ENCODE measurements at places on chromosomes 12 and 14.

DNA sequence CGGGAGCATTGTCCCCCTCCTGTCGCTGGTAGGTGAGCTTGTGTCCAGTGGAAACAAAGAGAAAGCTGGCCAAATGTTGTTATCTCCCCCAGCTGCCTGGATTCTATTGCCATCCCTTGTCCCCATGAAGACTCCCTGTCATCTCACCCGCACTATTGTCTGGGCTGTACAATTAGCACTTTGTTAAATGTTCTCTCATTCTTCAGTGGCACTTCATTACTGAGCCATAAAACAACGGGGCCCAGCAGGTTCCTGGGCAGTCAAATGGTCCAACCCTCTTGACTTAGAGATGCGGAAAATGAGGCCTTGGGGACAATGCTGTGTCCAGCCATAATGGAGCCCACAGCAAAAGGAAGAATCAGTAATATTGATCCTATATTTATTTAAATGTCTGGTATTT is 13.2 kb upstream of the COL2A1 start:
- no peak for DNase-seq

DNA sequence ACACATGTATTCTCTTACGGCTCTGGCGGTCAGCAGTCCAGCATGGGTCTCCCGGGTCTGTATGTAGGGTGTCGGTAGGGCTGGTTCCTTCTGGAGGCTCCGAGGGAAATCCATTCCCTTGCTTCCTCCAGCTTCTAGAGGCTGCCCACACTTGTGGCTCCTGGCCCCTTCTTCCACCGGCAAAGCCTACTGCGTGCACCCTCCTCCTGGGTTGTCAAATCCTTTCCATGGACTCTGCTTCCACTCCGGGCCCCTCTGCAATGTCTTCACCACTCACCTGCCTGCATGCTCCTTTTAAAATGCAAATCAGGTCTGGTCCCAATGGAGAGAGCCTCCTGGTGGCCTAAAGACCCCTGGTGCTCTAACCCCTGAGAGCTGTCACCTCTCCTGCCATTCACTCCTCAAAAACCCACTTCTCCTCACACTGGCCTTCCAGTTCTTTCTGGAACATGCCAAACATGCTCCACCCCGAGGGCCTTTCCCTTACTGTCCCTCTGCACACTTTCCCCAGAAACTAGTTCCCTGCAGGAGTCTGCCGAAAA is 108.5 kb downstream of the DICER1 start:
- DNase-seq: no peak

- no peak for DNase-seq
These were observed 14.7 kb downstream of the PTPRO start for GRCh38 chr12:15336768-15337553.

DNA sequence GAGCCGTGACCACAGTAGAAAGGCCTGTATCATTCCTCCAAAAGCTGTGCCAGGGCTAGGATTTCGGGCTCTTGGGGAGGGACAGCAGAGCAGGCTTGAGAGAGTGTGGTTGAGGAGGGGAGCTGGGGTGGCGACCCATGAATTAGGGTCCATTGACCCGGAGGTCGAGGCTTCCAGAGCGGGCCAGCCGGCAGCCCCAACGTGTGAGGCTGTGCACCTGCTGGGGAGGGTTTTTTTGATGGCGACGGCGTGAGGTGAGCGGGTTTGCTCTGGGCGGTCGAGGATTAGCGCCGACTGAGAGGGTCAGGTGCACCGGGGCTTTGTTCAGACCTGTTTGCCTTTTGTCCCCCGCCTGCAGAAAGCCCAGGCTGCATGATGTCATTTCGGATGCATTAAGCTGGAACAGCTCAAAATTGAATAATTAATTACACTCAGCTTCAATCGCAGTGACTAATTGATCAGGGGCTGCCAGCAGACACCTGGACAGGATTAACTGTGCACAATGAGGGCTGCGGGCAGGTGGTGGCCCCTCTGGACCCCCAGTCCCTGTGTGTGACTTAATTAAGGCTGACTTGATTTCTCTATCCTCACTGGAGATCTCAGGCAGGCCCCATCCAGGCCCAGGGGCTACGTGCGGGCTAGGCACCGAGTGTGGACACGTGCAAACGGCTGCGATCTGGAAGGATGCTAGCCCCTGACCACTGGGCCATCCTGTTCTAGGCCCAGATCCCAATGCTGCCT is 42.1 kb upstream of the MEG3 start:
- no peak for DNase-seq

DNA sequence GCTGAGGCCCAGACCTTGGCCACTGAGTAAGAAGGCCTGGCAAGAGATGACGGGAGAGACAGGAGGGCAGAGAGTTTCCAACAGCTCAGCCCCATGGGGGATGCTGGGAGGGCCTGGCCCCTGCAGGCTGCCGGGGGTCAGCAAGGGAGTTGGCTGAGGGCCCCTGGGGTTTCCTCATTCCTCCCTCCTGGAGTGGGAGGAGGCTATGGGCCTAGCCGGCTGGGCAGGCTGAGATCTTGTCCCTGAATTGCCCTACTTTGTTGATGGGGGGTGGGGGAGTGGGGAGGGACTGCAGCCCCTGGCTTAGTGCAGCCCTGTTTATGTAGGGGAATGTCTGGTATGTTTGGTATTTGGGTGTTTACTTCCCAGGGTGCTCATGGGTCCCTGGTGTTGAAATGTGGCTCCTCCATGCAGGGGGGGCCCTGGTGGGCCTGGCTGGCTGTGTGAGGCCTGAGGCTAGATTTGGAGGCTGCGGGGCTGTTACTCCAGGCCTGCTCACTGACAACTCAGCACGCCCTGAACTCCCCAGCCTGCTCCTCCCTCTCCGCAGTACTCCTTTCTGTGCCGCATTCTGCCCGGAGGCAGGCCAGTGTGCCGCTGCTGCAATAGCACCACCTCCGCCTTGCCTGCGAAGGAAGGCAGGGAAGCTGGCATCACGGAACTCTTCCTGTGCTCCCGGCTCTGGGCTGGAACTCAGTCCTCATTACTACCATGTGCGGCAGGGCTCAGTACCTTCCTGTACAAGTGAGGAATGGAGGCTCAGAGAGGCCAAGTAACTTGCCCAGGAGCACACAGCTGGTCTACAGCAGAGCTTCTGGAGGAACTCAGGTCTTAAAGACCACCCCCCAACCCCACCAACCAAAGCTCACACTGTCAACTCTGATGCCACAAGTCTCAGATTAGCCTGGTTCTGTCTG is 25.3 kb downstream of the JDP2 start:
- DNase-seq: no peak
